ENCODE measurements at places on chromosomes 13 and 19.
A peak's percentile ranks its signal among the peaks of the same experiment; 100 is the strongest.

- DNase-seq = peak; percentile 45
Observed at GRCh38 chr13:35711909-35712308, 235.4 kb upstream of the MAB21L1 start.

GRCh38 chr19:57280962-57281400, 696 bp downstream of the ZNF460 start:
- no peak for DNase-seq

GRCh38 chr13:48570216-48570828, 37.4 kb upstream of the RCBTB2 start:
- no peak for DNase-seq

GRCh38 chr13:106156468-106156867, 379.0 kb downstream of the EFNB2 start:
- no peak for DNase-seq

- no peak for DNase-seq
Observed at GRCh38 chr19:39236527-39236926, 8.3 kb downstream of the IFNL3 start.

GRCh38 chr13:22789027-22789593, 391.7 kb upstream of the SGCG start:
- no peak for DNase-seq

- no peak for DNase-seq
Observed at GRCh38 chr19:55256562-55257460, 2.0 kb downstream of the PPP6R1 start.

DNA sequence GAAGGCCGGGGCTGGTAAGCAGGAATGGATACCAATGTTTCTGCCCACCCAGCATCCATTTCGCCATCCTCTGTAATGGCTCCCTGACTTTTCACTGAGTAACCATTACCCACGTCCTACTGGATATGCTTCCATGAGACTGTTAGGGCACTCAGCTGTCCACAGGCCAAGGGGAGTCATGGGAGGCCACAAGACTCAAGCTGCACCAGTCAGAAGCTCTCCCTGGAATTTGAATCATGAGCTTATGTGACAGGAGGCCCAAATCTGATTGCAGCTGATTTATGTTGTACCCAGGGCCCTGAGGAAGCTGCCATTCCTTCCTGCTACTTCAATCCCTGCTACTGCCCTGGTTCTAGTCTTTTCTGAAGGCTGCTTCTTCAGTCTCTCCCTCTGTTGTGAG, 28.3 kb downstream of the DEDD2 start:
- no peak for DNase-seq

DNA sequence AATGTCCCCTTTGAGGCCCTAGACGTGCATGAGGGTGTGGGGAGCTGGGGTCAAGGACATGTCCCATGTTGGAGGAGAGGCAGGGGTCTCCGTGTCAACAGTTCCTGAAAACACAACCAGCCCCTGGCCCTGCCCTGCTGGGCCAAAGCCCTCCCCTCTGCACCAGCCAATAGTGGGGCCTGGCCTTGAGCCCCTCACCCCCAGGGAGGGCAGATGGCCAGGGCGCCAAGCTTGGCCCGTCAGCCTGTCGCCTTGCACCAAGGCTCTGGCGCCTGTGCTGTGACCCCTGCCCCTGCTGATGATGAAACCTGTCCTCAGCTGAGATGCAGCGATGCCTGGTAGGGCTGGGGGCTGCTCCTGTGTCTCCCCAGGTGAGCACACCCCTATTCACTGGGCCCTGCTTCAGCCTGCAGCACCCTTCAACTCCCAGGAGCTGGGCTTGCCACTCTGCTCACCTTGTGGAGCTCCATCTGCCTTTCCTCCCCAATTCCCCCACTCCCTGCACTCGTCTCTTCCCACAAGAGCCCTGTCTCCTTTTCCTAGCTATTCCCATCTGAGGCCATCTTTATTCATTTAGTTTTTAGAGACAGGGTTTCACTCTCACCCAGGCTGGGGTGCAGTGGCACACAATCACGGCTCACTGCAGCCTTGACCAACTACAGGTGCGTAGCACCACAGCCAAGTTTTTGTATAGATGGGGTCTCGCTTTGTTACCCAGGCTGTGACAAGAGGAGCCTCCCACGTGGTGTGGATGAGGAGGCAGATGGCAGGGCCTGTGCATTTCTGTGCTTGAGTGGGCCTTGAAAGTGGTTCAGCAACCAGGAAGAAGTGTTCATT, 2.1 kb upstream of the HAMP start:
- DNase-seq = no peak

DNA sequence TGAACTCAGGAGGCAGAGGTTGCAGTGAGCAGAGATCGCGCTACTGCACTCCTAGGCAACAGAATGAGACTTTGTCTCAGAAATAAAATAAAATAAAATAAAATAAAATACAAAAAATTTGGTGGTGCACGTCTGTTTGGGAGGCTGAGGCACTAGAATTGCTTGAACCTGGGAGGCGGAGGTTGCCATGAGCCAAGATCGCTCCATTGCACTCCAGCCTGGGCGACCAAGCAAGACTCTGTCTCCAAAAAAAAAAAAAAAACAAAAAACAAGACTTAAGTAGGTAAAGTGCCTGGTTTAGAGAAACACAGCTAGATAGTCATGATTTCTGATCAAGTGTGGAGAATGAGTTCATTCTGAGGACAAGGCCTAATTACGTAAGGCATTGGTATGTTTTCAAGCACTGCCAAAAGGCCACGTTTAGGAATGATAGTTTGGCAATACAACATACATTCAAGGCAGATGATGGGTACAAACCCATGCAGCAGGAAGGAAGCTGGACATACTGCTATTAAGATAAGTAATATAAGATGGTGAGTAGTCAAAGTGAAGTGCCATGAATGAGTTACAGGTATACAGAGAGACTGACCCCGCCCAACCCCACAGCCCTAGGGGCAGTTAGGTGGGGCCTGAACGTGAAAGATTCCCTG, 4.8 kb upstream of the UCHL3 start:
- DNase-seq = no peak

DNA sequence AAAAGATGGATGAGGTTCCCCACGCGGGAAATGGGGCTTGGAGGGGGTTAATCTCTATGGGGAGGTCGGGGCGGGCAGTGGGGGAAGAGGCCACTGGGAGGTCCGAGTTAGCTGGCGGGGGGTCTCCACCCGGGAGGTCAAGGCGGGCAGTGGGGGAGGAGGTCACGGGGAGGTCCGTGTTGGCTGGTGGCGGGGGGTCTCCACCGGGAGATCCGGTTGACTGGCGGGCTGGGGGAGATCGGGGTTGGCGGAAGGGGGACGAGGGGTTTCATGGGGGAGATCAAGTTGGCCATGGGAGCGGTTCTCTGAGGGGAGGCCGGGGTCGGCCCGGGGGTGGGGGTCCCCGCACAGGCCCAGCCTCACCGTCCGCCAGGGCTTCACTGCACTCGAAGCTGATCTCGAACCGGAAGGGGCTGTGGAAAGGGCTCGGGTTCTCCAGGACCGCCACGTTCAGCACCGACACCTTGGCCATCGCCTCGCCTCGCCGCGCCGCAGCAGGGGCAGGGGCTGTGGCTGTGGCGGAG, 342 bp downstream of the ASF1B start:
- no peak for DNase-seq

- peak; percentile 62 for DNase-seq
Observed at GRCh38 chr19:58555920-58556621, 1.2 kb upstream of the CHMP2A start.

DNA sequence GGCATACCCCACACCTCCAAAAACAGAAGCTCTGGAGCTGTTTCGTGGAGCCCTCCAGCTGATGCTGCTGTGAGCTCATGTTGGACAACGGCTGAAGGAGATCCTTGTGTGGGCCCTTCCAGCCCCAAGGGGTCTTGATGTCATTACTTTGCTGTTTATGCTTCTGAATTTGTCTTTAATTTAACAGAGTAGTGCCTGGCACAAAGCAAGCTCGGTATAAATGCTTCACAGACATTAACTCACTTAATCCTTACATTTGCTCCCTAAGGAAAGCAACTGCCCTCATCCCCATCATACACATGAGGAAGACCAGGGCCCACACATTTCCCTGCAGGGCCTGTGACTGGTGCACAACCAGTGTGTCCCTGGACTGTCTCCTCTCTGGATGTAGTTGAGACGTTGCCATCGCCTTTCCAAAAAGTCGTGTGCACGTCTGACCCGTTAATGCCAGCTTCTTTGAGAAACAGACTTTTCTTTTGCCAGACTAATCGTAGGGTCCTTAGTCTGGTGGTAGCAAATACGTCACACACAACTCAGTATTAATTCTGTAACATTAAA, 7.6 kb downstream of the COL4A1 start:
- peak; percentile 61 for DNase-seq

DNA sequence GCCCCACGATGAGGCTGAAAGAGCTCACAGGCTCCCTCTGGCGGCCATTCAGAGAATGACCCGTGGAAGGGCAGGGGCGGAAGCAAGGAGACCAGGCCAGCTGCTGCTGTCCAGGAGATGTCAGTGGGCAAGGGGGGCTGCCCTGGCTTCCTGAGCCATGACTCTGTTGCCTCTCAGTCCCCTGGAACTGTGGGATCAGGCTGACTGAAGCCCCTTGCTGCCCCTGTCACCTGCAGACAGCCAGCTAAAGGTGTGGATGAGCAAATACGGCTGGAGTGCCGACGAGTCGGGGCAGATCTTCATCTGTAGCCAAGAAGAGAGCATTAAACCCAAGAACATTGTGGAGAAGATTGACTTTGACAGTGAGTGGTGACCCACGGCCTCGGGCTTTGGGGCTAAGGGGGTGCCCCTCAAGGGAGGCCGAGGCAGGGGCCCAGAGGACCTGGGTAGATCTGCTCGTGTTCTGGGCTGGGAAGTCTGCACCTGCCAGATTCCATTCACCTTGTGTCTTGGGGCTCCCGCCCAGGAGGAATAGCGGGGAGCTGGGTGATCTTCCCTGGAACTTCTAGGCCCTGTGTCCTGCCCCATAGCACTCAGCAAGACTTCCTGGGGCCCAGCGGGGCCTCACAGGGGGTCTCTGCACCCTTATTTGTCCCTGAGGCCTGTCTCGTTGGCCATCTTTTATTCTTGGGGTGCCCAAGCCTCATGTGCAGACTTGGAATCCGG, 12.5 kb upstream of the ACTN4 start:
- peak; percentile 86 for DNase-seq

GRCh38 chr13:110471833-110472162, 89.7 kb downstream of the RAB20 start:
- no peak for DNase-seq

DNA sequence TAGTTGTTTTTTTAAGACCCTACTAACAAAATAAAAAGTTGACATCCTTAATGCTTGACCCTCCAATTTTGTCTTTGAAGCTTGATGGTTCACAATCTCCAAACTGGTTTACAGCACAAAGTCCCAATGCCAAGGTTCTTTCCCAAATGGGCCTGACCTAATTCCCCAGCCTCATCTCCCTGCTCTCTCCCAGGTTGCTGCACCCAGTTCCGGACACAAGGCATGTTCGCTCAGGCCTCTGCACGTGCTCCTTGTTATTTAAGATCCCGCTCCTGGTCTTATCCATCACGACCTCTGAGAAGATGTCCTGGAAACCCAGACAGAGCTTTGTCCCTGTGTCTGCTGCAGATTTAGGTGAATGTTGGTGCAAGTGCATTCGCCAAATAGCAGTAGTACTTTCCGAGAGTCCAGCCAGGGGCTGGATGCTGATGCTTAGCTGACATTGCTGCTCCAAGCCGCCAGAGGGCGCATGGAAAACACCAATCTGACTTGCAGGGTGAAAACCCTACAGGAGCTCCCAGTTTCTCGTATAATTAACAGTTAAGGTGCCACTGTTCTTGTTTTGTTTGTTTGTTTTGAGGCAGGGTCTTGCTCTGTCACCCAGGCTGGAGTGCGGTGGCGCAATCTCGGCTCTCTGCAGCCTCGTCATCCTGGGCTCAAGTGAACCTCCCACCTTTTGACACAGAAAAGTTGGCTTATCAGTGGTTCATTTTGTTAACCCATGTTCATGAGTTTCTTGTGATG, 18.5 kb downstream of the LYPD3 start:
- DNase-seq = peak; percentile 71

DNA sequence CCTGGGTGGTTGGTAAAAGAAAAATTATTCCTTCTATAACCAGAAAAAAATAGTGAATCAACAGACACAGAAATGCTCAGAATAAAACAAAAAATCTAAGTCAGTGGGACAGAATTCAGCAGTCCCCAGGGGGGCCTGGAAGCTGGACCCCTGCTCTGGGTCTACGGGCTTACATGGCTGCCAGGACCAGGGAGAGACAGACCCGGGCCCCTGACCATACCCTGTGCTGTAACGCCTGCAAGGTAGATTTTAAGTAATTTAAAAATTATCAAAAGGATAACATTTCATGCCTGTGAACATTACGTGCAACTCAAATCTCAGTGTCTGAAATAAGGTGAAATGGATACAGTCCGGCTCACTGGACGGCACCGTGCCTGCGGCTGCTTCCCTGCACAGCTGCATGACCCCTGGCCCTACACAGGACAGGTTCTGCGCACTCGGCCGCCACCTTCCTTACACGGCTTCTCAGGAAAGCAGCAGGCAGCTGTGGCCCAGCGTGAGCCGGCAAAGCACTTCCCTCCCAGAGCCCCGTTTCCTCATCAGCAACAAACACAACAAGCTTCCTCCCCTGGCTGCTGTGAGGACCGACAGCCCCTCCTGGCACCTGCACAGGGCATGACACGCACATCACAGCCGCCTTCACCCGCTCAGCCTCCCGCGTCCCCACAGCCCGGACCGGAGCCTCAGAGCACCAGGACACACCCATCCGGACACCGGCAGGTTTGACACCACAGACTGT, 22.2 kb downstream of the RASA3 start:
- DNase-seq = no peak

- DNase-seq = no peak
Observed at GRCh38 chr13:34587576-34587975, 354.5 kb upstream of the NBEA start.

DNA sequence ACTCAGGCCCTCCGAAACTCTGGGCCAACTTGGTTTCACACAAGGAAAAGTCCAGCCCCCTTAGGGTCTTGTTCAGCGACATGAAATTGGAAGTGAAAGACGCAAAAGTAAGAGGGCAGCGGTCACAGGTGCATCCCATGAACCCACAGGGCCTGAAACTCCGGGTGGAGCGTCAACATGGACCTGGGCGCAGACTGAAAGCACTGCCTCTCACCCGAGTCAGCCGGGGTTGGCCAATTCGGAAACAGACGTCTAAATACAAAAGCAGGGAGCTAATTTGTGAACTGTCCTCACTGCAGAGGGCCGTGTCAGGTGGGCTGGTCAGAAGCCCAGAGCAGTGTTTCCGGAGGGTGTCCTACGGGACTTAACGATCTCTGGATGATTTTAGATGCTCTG, 26.7 kb downstream of the ADPRHL1 start:
- DNase-seq = no peak

DNA sequence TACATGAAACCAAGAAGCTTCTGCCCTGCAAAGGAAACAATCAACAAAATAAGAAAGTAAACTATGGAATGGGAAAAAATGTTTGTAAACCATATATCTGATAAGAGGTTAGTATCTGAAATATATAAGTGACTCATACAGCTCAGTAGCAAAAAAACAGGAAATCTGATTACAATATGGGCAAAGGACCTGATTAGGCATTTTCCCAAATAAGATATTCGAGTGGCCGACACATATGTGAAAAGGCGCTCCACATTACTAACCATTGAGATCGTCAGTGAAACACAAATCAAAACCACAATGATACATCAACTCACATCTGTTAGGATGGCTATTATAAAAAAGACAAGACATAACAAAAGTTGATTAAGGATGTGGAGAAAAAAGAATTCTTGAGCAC, 2818.6 kb upstream of the PCDH20 start:
- no peak for DNase-seq

Data from left forelimb (tissue), 1 donor.